MM.1S (cell line): ENCODE measurements at places on chromosomes 6 and 20.
A peak's percentile ranks its signal among the peaks of the same experiment; 100 is the strongest.

DNA sequence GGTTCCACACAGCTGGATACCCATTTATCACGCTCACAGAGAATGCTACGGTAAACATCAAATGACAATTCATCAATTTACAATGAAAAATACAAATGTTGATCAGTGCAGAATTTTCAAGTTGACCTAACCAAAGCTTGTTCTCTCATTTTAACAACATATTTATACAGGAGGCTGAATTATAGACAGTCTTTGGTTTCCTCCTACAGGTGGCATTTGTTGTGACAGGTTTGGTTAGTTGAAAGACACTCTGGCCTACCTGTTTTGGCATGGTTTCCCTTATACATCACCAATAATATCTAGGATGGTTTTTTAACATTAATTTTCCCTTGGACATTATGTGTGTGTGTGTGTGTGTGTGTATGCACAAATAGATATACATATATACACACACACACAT lies 642.5 kb upstream of the MMS22L start:
- no peak for DNase-seq

GRCh38 chr6:156715839-156716238 lies 61.3 kb upstream of the ARID1B start:
- no peak for DNase-seq

GRCh38 chr20:10715035-10715434 lies 41.2 kb upstream of the JAG1 start:
- no peak for DNase-seq

DNA sequence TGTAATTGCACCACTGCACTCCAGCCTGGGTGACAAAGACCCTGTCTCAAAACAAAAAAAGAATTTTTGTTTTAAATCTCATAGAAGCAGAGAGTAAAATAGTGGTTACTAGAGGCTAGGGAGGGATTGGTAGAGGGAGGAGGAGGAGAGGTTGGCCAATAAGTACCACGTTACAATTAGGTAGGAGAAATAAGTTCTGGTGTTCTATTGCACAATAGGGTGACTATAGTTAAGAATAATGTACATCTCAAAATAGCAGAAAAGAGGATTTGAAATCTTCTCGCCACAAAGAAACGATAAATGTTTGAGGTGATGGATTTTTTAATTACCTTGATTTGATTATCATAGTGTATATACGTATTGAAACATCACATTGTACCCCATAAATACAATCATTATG lies 27.1 kb upstream of the TOP1 start:
- no peak for DNase-seq

DNA sequence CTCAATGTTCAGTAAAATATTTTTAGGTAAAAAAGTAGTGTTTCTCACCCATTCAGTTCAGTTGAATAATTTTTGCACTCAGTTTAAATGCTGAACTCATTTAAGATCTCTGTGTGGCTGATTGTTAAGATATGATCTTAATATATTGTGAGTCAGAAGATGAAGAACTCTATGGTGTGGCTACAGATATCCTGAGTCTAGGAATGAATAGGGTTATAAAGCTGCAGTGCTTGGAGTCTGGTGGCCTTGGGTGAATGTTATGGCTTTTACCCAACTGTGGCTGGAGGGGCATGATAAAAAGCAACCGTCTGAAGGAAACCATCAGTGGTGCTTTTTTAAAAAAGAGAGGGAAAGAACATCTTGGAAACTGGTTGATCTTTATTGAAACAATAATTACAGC lies 65.9 kb downstream of the CCN2 start:
- DNase-seq: no peak

DNA sequence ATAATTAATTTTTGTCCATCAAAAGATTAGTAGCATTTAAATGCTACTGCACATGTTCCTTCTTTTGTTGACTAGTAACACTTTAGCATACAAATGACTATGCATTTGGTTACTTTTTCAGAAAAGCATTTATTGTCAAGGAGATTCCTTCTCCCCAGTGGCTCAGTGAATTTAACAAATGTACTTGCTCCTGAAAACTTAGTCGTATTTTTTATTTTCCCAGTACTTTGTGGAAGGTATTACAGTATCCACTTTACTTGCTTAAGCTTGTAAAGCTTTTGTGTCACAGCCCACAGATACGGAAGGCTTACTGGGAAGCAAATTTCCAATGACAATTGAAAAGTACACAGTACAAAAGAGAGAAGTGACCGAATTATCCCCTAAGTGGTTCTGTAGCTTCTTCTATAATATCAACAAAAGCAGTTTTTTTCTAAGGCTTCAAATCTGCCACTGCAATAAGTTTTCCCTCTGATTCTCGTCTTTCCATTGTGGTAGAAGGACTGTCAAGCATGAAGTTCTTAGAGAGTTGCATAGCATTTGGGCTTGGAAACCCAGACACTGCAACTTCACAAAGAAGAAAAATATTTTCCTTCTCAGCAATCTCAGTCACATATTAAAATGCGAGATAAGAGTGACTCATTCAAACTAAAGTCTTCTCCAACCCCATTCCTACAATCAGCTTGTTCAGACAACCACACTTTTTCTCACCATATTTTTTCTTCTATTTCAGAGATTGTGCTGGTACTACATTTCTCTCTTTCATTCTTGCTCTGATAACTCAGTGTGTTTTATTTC lies 431.2 kb downstream of the GRIK2 start:
- DNase-seq: no peak

DNA sequence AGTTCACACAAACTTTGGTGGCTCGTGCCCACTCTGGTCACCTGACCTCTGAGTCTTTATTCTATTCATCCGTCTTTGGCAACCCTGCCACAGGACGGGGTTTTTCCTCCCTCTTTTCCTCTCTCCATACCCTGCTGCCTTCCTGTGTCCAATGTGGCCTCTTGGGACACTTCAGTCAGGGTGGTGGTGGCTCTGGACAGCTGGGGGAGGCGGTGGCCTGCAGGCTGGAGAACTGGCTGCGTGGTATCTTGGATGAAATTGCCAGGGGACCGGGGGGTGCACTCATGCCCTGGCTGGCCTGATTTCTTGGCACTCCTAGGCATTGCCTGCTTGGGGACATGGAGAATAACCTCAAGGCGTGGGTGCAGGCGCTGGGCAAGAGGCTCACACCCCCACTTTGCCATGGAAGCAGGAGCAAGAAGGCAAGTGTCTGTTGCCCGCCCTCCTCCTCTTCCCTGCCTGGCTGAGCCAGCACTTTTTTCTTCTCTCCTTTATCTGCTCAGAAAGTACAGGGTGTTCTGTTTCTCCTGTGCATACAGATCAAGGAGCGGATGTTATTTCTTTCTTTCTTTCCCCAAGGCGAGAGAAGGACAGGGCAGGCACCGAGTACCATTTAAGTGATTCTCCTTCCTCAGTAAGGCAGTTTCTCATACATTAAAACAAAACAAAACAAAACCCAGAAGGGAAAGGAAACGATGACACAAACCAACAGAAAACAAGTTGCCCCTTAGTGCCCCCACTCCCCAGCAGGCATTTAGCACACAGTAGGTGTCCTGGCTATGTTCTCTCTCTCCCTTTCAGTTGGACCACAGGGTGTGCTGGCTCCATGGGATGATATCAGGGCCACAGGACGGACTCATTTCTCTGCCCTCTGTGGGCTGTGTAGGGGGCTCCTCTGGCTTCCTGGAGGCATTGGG lies 155.5 kb upstream of the RNF24 start:
- DNase-seq: no peak

- no peak for DNase-seq
Observed at GRCh38 chr6:20631549-20631924, 97.3 kb downstream of the CDKAL1 start.

DNA sequence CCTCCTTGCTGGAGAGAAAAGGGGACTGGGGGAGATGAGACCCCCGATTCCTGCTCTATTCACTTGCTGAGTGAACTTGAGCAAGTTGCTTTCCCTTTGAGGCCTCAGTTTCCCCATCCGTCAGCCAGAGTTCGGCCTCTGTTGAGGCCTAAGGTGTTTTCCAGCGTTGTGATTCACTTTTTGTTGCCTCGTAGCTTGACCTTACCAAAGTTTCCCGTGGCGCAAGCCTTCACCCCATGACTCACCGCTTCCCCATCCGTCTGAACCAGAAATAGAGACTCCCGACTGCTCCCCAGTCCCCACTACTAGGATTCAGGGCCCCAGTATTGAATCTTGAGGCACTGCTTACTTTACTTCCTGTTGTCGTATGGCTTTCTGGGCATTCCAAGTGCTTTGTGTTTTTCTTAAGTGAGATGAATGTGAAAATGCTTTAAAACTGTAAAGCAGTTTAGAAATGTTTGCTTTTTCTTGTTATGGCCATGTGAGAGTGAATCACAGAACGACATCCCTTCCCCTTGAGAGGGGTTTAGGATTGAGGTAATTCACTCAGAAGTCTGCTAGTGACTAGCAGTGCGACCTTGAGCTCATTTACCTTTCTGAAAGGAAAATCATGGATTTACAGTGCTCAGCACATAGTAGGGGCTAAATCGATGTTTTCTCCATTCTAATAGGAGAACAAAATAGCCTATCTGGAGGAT lies 1.2 kb downstream of the CHMP4B start:
- DNase-seq: peak; percentile 35

DNA sequence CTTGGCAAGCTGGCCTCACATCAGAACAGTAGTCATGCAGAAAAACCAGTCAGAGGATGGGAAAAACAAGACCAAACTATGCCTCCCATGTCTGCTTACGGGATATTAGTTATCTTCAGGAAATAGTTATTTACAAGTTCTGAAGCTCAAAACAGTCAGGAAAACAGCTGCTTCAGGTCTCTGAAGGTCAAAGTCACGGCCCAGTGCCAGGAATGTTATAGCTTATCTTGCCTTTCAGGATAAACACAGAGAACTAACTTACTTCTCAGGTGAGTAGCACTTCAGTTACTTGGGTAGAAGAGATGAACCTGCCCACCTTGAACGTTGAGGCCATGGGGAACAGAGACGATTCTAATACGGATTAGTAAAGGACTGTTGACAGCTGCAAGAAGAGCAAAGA lies 310.7 kb downstream of the KIF16B start:
- DNase-seq: no peak

GRCh38 chr6:111743862-111744692 lies 129.2 kb downstream of the FYN start:
- DNase-seq: no peak

- DNase-seq: peak; percentile 36
Observed at GRCh38 chr6:91573826-91574416, 987.0 kb upstream of the MAP3K7 start.

DNA sequence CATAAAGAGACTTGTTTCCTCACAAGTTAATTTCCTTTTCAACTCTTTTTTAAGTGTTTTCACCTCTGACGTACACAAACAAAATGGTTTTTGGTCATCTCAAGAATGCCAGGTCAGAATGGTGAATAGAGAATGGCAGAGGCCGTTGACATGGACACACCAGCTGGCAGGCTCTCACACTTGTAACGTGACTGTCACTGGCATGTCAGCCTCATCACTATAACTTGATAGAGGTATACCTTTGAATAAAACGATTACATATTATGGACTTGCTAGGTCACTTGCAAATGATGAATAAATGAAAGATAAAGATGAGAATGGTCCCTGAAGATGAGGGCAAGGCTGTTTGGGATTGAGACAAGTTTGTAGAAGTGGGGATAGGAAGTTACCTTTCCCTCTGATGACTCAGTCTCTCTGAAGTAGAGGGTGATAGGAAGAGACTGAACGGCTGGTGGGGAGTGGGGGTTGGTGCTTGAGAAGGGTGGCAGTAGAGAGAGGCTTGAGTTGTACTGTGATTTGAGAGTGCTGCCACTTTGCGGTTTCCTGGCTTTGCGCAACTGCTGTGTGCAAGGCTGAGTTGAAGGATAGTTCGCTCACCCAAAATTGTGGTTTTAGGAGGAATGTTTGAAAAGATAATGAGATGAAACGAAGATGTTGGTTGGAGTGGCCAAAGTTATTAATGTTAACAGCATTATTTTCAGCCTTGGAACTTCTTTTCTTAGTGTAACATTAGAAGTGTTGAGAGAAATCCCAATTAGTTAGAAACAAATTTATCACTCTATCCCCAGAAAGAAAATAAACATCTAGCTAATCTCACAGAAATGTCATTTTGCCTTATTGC lies 30.3 kb downstream of the TBPL1 start:
- no peak for DNase-seq

GRCh38 chr20:20073801-20074371 lies 21.6 kb downstream of the CFAP61 start:
- no peak for DNase-seq

DNA sequence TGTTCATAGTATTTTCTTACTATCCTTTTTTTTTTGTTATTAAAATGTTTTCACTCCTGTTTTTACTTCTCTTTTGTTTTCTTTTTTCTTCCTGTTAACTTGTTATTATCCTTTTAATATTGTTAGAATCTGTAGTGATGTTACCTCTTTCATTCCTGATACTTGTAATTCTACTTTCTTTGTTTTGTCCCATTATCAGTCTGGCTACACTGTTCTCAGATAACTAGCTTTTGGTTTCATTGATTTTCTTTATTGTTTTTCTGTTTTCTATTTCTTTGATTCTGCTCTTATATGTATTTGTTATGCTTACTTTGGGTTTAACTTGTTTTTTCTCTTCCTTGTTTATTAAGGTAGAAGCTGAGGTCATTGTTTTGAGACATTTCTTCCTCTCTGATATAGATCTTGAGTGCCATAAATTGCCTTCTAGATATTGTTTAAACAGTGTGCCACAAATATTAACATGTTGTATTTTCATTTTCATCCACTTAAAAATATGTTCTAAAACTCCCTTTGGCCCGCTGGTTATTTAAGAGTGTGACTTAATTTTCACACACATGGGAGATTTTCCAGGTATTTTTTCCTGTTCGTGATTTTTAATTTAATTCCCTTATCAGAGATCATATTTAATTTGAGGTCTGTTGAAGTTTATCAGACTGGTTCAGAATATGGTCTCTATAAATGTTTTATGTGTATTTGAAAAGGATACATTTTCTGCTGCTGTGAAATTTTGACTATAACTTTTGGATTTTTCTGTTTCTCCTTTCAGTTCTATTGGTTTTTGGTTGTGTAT lies 6.7 kb downstream of the XRN2 start:
- DNase-seq: no peak

DNA sequence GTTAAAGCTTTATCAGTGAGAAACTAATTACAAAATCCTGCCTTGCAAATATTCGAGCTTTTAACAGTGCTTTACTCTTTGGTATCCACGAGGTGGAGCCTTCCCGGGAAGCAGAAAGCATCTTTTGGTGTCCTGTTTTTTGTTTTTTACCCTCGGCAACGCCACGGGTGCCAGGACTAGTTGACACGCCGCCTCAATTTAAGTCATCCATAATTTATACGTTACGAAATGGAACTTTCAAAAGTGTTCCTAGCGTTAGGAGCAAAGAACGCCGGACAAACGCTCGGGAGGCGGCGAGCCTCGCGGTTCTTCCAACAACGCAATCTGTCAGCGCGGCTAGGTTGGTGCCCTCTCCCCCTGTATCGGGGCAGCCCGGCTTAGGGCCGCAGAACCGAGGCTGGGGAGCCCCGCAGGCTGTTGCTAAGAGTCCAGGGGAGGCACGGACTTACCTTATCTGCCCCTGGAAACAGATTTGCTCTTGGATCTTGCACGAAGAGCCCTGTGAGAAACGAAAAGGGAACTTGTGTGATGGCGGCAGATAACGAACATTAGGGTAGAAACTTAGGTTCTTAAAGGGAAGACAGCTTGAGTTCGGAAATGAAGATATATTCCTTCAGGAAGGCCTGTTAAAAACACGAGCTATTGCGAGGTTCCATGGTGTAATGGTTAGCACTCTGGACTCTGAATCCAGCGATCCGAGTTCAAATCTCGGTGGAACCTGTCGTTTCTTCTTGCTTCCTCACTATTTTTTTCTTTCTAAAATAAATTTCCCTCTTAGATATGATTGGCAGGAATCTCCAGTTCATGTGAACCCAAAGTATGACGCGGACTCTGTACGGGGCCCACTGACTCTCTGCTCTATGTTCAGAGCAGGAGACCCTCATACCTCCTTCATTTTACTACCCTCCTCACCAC lies 46.2 kb upstream of the ZNF184 start:
- DNase-seq: peak; percentile 77
